ENCODE measurements at places on chromosomes 5 and 9.
A peak's percentile ranks its signal among the peaks of the same experiment; 100 is the strongest.

GRCh38 chr9:132365986-132366385 is 11.2 kb upstream of the SETX start:
- no peak for DNase-seq

GRCh38 chr9:109270441-109270840 is 50.4 kb downstream of the EPB41L4B start:
- no peak for DNase-seq

- DNase-seq = no peak
Observed at GRCh38 chr9:6633378-6633777, 12.2 kb downstream of the GLDC start.

- DNase-seq = no peak
Observed at GRCh38 chr9:71975833-71976232, 64.4 kb downstream of the C9orf85 start.

GRCh38 chr9:101119206-101119819 is 90.8 kb downstream of the PLPPR1 start:
- DNase-seq = peak; percentile 14

Measured in activated CD4-positive, alpha-beta T cell treated with anti-CD3 and anti-CD28 coated beads, Interleukin-2, amount 10 ng/mL, durations not matched to agents 7 days and 5 days (primary cell).